HS-5 (cell line): ENCODE measurements at places on chromosomes 2 and 18.

GRCh38 chr2:178404368-178404767 lies 46.6 kb downstream of the PRKRA start:
- DNase-seq: peak; percentile 73

DNA sequence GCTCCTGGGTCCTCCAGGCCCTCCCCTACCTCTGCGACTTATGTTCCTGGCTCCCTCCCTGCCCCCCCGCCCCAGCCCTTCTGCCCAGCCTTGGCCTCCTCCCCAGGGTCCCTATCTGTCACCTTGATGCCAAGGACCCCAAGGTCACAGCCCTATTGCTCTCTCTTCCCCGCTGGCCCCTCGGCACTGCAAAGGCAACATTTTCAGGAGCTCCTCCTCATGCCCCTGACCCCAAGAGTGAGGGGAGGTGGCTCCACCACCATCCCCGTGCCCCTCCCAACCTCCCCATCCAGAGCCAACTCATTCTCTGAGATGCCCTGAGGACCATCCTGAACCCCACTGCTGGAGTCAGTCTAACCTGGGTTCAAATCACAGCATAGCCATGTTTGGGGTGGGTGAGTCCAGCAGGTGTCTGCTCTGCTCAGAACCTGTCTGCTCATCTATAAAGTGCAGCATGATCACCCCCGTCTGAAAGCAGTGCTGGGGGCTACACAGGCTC lies 11.7 kb downstream of the LIMS2 start:
- no peak for DNase-seq

DNA sequence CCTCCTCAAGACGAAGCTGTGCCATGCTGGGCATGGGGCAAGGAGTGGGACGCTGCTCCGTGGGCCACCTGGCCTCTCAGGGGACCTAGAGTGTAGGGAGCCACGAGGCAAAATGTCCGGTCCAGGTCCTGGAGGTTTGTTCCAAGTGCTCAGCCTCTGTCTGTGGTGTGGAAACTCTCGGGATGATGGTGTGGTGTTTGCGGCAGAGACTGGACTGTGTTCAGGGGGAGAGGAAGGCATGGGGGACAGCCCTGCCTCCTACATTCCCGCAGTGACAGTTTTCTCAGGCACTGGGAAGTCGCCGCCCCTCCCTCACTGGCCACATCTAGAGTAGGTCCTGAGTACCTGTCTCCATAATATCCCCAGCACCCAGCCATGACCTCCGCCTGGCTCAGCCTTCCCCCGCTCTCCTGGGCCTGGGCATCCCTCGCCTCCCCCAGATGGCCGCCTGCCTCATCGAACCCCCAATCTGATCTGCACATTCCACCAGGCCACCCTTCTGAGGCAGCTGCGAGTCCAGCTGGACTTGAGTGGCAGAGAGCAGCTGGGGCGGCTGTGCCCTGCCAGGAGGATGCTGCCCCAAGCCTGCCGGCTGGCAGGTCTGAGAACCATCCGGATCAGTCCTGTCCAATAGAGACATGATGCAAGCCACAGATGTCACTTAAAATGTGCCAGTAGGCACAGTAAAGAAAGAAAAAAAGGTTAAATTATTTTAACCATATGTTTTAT lies 6.2 kb downstream of the KCNIP3 start:
- no peak for DNase-seq

DNA sequence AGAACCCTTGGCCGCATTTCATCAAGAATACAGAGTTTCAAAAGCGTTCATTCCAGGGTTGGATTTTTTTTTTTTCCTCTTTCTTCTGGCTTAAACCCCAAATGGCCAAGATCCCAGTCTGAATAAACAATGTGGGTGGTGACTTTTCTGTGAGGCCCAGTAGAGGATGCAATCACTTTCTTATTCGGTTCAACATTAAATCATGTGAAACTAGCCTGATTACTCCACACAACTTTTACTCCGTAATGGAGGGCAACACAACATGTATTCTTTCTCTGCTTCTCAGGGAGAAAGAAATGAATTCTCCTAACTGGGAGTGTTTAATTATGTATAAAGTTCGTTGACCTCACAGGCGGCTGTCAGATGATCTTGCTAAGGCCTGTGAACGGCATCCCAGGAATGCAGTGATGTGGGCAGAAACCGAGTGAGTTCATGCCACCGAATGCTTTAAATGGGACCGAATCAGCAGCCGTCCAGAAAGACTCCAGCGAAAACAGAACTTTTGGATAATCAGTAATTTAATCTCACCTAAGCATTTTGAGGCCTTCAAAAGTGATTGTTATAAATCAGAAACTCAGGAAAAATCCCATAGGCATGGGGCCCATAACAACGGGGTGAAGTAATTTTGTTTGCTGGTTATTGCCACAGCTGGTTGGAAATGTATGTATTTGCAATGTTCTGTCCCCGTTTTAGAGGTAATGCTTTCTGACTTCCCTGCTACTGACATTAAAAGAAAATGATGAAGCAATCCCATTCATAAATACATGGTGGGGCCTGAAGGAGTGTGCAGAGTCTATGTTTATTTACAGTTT lies 81.5 kb downstream of the BCL2 start:
- DNase-seq: peak; percentile 71

GRCh38 chr2:100821911-100822265 lies 1.9 kb downstream of the NPAS2 start:
- DNase-seq: no peak

DNA sequence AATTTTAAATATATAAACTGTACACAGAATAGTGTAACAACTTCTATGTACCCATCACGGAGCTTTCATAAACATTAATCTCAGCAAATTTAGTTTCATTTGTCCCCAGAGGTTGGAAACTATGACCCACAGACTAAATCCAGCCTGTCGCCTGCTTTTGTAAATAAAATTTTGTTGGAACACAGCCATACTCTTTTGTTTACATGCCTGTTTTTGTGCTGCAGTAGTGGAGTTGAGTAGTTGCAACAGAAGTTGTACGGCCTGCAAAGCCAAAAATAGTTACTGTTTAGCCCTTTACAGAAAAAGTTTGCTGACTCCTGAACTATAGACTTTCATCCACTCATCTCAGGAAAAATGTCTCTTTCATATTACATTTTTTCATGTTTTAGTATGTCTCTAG lies 39.8 kb downstream of the RBM45 start:
- no peak for DNase-seq

DNA sequence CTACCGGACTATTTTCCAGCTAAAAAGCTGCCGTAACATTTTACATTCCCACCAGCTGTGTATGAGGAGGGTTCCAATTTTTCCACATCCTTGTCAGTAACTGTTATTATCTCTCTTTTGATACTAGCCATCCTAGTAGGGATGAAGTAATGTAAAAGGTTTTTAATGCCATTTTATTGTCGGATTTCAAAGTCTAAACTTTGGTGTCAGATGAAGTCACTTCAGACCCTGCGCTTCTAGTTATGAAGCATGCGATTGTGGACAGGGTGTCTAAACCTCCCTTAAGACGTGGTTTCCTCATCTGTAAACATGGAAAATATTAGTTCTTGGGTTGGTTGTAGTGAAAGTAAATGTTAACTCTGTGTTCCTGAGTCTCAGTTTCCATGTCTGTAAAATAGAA lies 4.7 kb downstream of the DGKD start:
- no peak for DNase-seq

DNA sequence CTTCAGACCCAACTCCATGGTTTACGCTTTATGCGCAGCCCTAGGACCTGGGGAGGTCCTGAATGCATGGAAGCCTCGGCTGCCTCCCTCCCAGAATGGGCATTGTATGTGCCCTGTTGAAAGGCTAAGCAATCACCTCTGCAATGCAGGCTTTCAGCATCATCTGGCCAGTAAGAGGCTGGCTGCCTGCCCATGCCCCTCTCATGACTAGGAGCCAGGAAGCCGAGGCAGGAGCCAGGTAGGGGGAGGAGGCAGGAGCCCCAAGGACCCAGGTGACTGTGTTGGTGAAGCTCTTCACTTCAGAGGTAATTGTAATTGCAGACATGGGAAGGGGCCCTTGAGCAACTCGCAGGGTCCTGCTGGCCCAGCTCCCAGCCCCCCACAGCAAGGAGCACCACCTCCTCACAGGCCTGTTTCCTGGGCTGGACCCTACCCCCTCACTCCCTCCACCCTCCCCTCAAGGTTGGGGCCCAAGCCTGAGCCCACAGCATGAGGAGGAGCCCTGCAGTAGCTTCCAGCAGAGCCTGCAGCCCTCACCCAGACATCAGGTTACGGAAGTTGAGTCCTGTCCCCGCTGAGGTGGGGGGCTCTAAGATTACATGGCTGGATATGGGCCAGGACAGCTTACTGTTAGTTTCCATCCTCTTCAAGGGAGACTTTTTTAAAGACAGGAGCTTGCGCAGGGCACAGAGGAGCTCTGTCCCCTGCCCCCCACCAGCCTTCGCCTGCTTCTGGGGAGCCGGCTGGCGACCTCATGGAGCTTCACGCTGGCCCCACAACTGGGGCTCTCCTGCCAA lies 21.9 kb downstream of the CRACDL start:
- no peak for DNase-seq

GRCh38 chr2:105255979-105256378 lies 14.4 kb downstream of the GPR45 start:
- DNase-seq: no peak

DNA sequence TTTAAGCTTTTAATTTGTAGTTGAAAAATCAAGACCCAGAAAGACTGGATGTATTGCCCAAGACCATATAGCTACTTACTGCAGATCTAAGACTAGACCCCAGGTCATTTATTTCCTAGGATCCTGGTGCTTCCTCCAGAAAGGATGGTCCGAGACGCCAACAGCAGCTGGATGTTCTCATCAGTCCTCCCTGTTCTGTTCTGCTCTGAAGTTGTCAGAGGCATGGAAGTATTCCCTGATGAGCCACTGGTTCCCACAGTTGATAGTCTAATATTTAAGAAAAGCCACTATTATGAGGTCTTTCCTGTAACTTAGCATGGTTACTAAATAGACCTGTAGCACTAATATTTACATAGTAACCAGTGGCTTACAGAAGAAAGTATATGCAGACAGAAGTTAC lies 393.5 kb downstream of the MTX2 start:
- no peak for DNase-seq

- DNase-seq: no peak
Measured at GRCh38 chr18:72752220-72752619, 115.6 kb downstream of the NETO1 start.

GRCh38 chr2:208315081-208315788 lies 49.2 kb downstream of the PIKFYVE start:
- peak; percentile 24 for DNase-seq

- no peak for DNase-seq
Measured at GRCh38 chr2:239506961-239507360, 106.1 kb upstream of the HDAC4 start.

DNA sequence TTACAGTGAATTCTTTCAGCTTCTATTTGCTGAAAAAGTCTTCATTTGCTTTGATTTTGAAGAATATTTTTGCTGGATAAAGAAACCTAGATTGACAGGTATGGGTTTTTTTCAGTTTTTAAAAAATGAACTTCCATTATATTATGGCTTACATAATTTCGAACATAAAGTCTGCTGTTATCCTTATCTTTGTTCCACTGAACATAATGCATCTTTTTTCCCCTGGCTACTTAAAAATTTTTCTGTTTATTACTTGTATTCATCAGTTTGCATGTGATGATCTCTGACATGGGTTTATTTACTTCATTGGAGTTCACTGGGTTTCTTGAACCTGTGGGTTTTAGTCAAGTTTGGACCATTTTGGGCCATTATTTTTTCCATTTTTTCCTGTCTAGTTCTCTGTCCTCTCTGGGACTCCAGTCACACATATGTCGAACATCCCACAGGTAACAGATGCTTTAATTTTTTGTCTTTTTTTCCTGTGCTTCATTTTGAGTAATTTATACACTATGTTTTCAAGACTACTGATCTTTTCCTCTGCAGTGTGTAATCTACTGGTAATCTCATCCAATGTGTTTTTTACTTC lies 33.1 kb downstream of the SEC11C start:
- DNase-seq: no peak

GRCh38 chr18:54561706-54562267 lies 29.3 kb upstream of the DYNAP start:
- no peak for DNase-seq

DNA sequence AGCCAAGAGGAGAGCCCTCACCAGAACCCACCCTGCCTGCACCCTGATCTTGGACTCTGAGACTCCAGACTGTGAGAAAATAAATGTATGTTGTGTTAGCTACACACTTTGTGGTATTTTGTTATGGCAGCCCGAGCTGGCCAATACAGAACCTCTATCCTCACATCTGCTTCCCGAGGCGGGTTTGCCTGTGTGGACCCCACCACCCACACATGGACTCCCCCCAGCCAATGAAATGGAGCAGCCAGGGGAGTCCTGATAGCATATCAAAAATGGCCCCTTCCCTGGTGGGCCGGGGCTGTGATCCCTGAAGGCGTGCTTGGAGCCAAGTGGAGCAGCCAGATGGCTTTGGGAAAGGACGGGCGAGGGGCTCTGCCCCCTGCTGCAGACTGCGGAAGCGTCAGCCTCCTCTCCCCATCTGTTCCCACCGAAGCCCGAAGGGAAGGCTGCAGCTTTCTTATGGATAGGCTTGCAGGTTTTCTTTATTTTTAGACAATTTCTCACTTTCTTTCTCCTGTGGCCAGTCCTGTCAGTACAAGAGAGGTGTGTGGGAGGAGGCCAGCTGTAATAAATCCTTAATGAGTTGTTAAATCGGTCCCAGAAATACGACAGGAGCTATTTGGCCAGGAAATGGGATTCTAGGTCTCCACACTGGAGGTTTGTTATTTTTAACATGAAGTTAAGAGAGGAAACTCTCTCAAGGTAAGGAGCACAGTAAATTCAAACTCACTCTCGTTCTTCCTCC lies 34.4 kb downstream of the TEX51 start:
- DNase-seq: no peak

GRCh38 chr2:77314721-77315120 lies 207.5 kb downstream of the LRRTM4 start:
- no peak for DNase-seq

- DNase-seq: no peak
Measured at GRCh38 chr18:10025711-10026670, 112.2 kb downstream of the VAPA start.

DNA sequence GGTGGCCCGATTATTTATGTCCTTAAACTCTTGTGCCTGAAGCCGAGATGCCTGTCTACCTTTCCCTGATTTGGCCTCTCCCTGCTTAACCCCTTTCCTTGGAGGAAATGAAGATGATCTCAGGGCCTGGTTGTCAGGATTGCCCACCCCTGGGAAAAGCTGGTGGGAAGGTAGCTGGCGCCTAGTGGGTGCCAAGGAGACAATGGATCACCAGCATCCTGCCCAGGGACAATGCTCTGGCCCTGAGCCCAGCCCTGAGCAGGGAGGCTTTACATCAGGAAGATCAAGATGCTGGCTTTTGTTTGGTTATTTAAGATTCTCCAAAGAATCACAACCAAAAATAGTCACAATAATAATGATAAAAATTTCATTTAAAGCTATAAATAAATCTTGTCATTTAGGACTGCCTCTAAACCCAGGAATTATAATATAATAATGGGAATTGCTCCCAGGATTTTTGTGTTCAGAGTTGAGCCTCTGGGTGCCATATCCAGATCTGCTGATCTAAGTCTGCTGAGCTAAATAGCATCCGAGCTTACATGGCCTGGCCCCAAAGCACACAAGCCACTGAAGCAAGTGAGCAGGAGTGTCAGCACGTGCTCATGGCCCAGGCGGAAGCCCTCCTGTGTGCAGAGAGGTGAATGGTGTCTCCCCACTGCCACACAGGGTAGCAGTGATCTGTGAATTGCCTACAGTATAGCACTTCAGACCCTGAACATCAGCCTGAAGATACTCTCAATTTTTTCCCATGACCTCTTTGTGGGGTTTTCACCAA lies 57.8 kb upstream of the MAP3K20 start:
- DNase-seq: no peak

GRCh38 chr2:69577467-69578197 lies 65.9 kb downstream of the AAK1 start:
- DNase-seq: no peak
